ENCODE measurements at places on chromosomes 13 and 19.

DNA sequence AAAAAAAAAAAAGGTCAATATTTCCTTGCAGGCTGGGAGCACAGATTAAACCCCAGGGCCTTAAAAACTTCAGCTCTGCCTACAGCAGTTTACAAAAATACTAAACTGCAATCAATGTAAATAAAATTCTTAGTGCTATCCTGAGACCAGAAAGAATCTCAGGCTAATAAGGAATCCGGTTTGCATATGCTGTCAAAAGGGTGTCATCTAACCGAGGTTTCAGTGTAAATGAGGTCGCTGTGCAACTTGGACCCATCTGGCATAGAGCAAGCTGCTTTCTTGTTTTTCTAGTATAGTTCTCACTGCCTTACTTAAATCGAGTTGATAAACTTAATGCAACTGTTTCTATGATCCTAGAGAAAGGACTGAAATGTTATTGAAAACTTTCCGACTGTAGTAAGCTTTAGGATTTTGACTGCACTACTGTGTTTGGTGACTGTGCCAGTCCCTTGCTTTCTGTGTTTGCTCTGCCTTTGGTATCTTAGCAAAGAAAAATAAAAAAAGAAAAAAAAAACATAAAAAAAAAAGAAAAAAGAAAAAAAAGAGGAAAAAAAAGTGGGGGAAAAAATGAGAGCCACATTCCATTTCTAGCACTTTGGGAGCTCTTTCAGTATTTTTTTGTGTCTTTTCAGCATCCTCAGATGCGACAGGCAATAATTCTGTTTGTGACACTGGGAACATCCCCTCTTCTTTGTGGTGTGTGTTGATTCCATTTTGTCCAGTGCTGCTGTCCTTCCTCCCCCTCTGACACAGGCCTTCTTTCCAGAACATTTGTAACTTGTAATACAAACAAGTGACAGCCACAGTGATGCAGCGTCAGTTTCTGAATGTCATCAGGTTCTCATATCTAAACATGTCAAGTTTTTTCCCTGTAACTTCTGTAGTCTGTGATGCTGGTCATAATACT lies 340.5 kb downstream of the ZNF536 start:
- DNase-seq, result no peak

GRCh38 chr19:32458500-32459123 lies 53.0 kb downstream of the DPY19L3 start:
- no peak for DNase-seq

DNA sequence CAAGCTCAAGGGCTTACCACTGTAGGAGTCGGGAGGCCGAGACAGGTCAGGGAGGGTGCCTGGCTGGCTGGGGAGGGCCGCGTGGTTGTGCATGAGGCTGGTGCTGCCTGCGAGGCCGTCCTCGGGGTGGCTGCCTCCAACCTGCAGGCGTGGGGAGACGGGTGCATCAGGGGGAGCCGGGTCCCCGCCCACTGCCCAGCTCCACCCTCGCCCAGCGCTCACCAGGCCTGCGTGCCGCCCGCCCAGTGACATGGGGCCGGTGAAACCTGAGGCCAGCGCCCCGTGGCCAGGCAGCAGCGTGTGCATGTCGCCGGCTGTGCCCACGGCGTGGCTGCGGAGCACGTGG lies 13.8 kb upstream of the UQCR11 start:
- no peak for DNase-seq

GRCh38 chr19:2495130-2495641 lies 19.3 kb downstream of the GADD45B start:
- DNase-seq, result no peak

- no peak for DNase-seq
Measured at GRCh38 chr19:52592301-52592700, 22.2 kb downstream of the ZNF701 start.

- no peak for DNase-seq
Measured at GRCh38 chr13:62434081-62434480, 1018.4 kb upstream of the PCDH20 start.

DNA sequence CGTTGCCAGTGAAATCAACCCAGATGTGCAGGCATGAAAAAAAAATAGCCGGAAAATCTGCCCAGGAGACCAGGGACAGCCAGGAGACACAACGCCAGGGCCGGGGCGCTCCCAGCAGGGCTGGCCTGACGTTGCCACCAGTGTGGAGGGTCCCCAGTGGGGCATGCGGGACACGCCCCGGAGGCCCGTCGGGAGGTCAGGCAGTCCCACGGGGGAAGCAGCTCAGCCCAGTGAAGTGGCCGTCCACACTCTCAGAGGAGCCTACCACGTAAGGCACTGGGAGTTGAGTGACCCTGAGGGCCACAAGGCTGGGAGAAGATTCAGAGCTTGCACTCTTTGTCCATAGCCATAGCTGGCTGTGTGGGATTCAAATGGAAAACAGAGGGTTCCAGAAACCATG lies 53.2 kb upstream of the GAS6 start:
- no peak for DNase-seq

Measured in NCI-H748 treated with DMSO at 0.1 percent for 48 hours (cell line).